ENCODE measurements at places on chromosomes 6 and 20. TPM values are rescaled to one million over a fixed set of nuclear protein-coding genes. Genes with fewer than 3 reads are reported as not detected.

IGF2R gene
- polyA plus RNA-seq: 146 TPM

ADTRP gene
- 0.49 TPM for polyA plus RNA-seq

RAB5IF gene
- polyA plus RNA-seq: 41.2 TPM

PBOV1 gene
- not detected for polyA plus RNA-seq

All from hindlimb muscle (tissue), 1 donor.